ENCODE measurements at places on chromosomes 1 and 21. TPM values are rescaled to one million over a fixed set of nuclear protein-coding genes. Genes with fewer than 3 reads are reported as not detected.

ZNF683 gene
- not detected for total RNA-seq

PGLYRP4 gene
- total RNA-seq, result 0.27 TPM

NGF gene
- 3.4 TPM for total RNA-seq

RAB29 gene
- 9.3 TPM for total RNA-seq

LRRC38 gene
- 1.6 TPM for total RNA-seq

ATP1A2 gene
- total RNA-seq, result 50.0 TPM

CD101 gene
- total RNA-seq, result 1.5 TPM

ESPN gene
- 27.5 TPM for total RNA-seq

VSIG8 gene
- total RNA-seq, result not detected

URB1 gene
- 17.9 TPM for total RNA-seq

CELSR2 gene
- 35.2 TPM for total RNA-seq

LIPI gene
- total RNA-seq, result not detected

GPR153 gene
- total RNA-seq, result 17.4 TPM

SLC5A9 gene
- not detected for total RNA-seq

LMX1A gene
- total RNA-seq, result 9.6 TPM

Measured in camera-type eye (tissue), 1 donor.